Sigmoid colon (tissue), 7 donors: ENCODE measurements at places on chromosomes 3 and 15. TPM values are rescaled to one million over a fixed set of nuclear protein-coding genes. Genes with fewer than 3 reads are reported as not detected.
A peak's percentile ranks its signal among the peaks of the same experiment; 100 is the strongest.

- no peak for DNase-seq
- no peak overlapping the region for H3K27ac ChIP-seq
- peaks cover 4% of the 10 kb centered on the region for H3K27me3 ChIP-seq
- H3K36me3 ChIP-seq, result no peaks in the 10 kb centered on the region
- peaks cover 16% of the 10 kb centered on the region for H3K4me1 ChIP-seq
Measured at GRCh38 chr15:74726774-74727164, 1.4 kb upstream of the CYP1A1 start.

DNA sequence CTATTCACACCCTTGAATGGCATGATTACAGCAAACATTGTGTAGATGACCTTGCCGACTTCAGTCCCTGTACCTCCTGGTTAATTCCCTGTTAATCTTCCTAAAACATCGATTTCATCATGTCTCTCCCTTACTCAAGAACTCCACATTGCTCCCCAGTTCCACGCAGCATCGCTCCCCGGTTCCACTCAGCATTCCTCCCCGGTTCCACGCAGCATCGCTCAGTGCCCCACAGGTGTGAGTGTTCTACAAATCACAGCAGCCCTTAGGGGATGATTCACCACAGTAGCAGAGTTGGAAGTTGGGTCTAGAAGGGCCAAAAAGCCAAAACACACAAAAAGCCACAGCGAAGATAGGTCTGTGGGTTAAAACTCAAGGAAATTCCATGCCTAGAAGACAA lies 8.6 kb upstream of the TNK2 start:
- H3K36me3 ChIP-seq, result no peaks in the 10 kb centered on the region
- no peak overlapping the region for H3K27ac ChIP-seq
- no peaks in the 10 kb centered on the region for H3K27me3 ChIP-seq
- no peak overlapping the region for H3K4me3 ChIP-seq

- no peaks in the 10 kb centered on the region for H3K4me1 ChIP-seq
- DNase-seq, result no peak
- no peaks in the 10 kb centered on the region for H3K36me3 ChIP-seq
- H3K27ac ChIP-seq, result no peak overlapping the region
- no peak overlapping the region for H3K4me3 ChIP-seq
- H3K27me3 ChIP-seq, result no peaks in the 10 kb centered on the region
Measured at GRCh38 chr3:102084006-102084405, 234.7 kb downstream of the NFKBIZ start.

- no peaks in the 10 kb centered on the region for H3K36me3 ChIP-seq
- no peak overlapping the region for H3K27ac ChIP-seq
- H3K27me3 ChIP-seq, result no peaks in the 10 kb centered on the region
- peak; percentile 85 for DNase-seq
- no peaks in the 10 kb centered on the region for H3K4me1 ChIP-seq
Measured at GRCh38 chr15:31200735-31201151, 99.2 kb upstream of the TRPM1 start.

GRCh38 chr3:188476935-188477334 lies 323.0 kb downstream of the LPP start:
- H3K27ac ChIP-seq, result no peak overlapping the region
- H3K36me3 ChIP-seq, result no peaks in the 10 kb centered on the region
- H3K4me3 ChIP-seq, result no peak overlapping the region
- no peaks in the 10 kb centered on the region for H3K4me1 ChIP-seq
- no peak for DNase-seq

GRCh38 chr3:194893121-194893987 lies 207.7 kb downstream of the FAM43A start:
- no peaks in the 10 kb centered on the region for H3K36me3 ChIP-seq
- no peaks in the 10 kb centered on the region for H3K27me3 ChIP-seq
- no peaks in the 10 kb centered on the region for H3K4me1 ChIP-seq
- no peak for DNase-seq

GRCh38 chr15:58583171-58583908 lies 151.5 kb downstream of the LIPC start:
- no peaks in the 10 kb centered on the region for H3K27me3 ChIP-seq
- no peaks in the 10 kb centered on the region for H3K4me1 ChIP-seq
- no peak overlapping the region for H3K27ac ChIP-seq

DNA sequence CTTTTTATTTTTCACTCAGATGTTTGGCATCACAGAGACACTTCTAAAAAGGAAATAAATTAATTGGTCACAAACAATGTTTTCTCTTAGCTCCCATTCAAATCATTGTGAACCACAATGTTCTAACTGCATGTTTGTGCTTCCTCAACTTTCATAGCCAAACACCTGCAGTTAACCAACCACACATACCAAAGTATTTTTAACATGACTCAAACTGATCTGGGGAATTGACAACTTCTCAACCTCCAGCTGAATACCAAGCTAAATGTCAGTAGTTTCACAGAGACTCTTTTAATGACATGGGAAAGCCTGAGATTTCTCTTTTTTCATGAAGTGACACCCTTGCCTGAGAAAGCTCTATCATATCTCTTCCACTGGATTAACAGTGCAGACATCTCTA lies 217.9 kb upstream of the MME start:
- no peaks in the 10 kb centered on the region for H3K36me3 ChIP-seq
- no peaks in the 10 kb centered on the region for H3K27me3 ChIP-seq
- DNase-seq, result no peak
- H3K4me3 ChIP-seq, result no peak overlapping the region
- H3K27ac ChIP-seq, result no peak overlapping the region
- H3K4me1 ChIP-seq, result no peaks in the 10 kb centered on the region

- no peak overlapping the region for H3K4me3 ChIP-seq
- H3K4me1 ChIP-seq, result no peaks in the 10 kb centered on the region
- no peaks in the 10 kb centered on the region for H3K27me3 ChIP-seq
- DNase-seq, result no peak
Measured at GRCh38 chr3:12393894-12394293, 90.4 kb upstream of the TSEN2 start.

GRCh38 chr15:51270706-51271105 lies 67.7 kb downstream of the CYP19A1 start:
- no peaks in the 10 kb centered on the region for H3K4me1 ChIP-seq
- H3K27me3 ChIP-seq, result peaks cover 24% of the 10 kb centered on the region
- no peak for DNase-seq
- no peak overlapping the region for H3K4me3 ChIP-seq
- no peaks in the 10 kb centered on the region for H3K36me3 ChIP-seq

Gene CCDC39
- not detected for total RNA-seq

Gene SATB1
- total RNA-seq, result 112 TPM

Gene GATA2
- total RNA-seq, result 3.5 TPM

Gene GDPGP1
- 6.8 TPM for total RNA-seq

Gene SOX14
- total RNA-seq, result not detected

Gene CD80
- total RNA-seq, result not detected

Gene SLC12A8
- total RNA-seq, result 0.33 TPM

Gene IMPG2
- 0.66 TPM for total RNA-seq

Gene RETNLB
- not detected for total RNA-seq
